Aorta (tissue), 5 donors: ENCODE measurements at places on chromosomes 4 and X. TPM values are rescaled to one million over a fixed set of nuclear protein-coding genes. Genes with fewer than 3 reads are reported as not detected.
A peak's percentile ranks its signal among the peaks of the same experiment; 100 is the strongest.

ABCG2 gene
- total RNA-seq = 3.7 TPM

DNA sequence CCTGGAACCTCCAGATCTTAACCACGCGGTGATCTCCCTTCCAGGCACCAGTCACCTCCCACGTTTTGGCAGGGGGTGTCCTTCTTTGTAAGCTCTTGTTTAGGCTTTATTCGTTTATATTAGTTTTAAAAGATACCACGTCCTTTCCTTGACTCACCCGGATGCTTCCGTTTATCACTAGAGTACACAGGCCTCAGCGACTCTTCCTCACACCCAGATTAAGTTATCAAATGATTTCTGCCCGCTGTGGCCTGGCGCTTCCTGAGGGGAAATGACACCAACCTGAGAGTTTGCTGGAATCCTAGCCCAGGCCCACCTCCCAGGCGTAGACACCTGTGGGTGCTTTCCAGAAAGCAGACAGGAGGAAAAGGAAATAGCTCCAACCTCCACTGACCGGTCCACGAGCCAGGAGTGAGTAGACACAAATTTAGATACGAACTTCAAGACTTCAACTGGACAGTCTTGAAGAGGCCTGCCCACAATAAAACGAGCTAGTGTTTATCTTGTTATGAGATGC is 756 bp upstream of the ADAMTS3 start:
- DNase-seq = no peak

CFAP299 gene
- not detected for total RNA-seq

DNA sequence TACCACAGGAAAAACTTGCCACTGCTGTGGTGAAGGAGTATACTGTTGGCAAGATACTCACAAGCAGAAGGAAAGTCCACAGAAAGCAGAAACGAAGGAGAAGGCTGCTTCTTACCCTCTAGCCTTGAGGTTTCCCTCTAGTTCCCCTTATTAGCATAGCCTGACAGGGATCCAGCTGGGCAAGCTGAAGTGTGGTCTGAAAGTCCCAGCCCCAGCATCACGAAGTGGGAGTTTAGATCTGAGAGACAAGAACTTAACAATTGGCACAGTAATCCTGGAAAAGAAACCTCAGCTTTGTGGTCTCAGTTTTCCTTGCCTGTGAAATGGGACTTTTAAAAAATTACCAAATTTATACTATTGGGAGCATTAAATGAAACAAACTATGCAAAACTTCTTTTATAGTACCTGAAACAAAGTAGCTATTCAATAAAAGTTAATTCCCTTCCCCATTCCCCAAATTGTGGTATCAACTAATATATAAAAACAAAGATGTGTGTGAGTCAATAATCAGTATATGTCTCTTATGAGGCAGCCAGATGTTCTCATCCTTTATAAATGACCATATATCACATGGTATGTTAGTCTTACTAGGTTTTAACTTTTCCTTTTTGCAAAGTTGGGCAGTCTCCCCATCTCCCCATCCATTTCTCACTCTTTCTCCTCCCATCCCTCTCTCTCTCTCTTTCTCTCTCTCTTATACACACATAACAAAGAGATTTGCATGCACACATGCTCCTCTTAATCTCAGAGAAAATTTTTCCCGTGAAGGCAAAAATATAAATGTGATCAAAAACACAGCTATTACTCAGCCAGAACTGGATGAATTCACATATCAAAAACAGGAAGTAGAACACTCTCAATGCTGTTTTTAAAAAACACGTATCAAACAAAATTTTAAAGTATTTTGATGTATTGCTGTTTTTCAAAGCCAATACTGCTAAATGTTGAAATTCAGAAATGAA is 57.8 kb downstream of the SCFD2 start:
- no peak for DNase-seq

DNA sequence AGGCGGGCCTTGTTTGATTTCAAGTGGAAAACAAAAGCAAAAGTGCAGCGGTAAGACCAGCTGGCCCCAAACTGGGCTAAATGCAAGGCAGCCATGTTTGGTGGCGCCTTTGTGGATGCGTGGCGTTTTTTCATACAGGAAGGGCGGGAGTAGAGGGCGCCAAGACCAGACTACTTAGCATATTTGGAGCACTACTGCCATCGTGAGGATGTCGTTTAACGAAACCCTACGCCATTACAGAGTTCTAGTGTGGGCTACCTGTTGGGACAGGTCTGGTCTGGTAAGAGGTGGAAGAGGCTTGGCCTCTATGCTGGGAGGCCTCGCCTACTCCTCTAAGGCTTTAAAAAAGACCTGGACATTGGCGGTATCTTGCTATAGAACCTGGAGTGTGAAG is 230.7 kb upstream of the STK26 start:
- peak; percentile 92 for DNase-seq

GRCh38 chr4:94877973-94878372 is 120.2 kb downstream of the BMPR1B start:
- no peak for DNase-seq

DNA sequence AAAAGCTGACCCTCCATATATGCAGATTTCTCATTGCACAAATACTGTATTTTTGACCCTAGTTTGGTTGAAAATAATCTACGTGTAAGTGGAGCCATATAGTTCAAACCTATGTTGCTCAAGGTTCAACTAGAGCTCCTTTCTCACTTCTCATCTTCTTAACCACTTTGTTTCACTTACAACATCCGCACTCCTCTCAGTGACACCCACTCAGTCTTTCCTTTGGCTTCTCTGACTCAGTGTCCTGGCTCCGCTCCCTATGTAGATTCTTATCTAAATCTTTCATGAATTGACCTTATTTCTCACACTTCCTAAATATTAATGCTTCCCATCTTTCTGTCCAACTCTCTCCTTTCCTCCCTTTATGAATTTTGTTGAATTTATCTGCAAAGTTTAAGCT is 32.9 kb upstream of the DKK2 start:
- no peak for DNase-seq

DNA sequence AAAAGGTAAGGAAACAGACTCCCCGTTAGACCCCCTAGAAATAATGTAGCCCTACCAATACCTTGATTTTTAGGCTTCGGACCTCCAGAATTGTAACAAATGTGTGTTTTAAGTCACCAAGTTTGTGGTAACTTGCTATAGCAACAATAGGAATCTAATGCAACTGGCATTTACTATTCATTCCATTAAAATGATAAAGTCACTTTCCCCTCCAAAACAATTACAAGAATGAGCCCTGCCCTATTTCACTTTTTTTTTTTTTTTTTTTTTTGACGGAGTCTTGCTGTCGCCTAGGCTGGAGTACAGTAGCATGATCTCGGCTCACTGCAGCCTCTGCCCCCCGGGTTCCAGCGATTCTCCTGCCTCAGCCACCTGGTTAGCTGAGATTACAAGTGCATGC is 3.5 kb upstream of the DDX60L start:
- DNase-seq = no peak

BANK1 gene
- 1.8 TPM for total RNA-seq

DNA sequence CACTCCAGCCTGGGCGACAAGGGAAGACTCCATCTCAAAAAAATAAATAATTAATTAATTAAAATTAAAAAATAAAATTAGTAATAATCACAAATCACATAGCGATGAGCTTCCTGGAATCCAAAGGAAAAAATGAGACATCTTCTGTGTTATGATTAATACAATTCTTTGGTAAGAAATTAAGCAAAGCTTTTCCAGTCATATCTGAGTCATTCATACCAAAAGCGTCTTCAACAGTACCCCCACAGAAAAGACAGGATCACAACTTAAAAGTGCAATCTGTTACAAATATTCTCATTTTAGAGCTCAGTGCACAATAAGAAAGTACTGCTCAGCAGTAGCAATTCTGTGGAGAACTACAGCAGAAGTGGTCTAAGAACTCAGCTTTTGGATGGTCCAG is 168.5 kb upstream of the MXRA5 start:
- no peak for DNase-seq

PNMA5 gene
- total RNA-seq = not detected

COX7B2 gene
- not detected for total RNA-seq

PI4K2B gene
- 13.2 TPM for total RNA-seq

TMEM129 gene
- 26.6 TPM for total RNA-seq

DNA sequence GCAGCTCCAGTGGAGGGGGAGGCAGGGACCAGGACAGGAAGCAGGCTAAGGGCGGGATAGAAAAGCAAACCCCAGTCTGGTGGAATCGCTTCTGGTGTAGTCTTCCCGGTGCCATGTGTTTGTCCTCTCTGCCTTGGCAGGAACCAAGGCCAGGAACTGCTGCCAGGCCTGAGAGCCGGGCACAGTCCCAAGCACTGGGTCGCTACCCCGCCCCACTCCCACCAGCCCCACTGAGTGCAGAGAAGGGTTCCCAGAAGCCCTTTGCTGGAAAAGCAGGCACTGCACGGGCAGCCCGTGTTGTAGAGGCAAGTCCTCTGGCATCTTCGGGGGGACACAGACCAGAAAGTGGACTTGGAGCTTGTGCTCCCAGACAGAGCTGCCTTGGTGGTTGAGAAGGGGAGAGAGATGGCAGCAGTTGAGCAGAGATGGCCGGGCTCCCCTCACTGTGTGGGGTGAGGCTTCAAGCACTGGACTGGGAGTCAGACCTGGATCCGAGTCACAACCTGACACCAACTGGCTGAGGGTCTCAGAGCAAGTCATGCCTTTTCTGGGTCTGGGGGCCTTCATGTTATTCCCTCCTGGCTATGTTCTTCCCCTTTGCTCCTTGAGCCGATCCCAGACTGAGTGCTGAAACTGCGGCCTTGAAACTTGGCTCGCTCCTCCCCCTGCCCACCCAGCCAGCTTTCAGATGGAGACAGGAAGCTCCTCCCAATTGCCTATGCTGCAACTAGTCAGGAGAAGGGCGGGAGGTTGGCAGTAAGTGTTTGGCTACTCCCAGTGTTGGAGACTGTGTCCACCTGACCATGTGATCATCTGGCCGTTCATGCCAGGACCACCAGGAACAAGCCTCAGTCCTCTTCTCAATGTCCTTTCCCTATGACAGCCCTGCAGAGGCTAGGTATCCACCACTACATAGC is 59.7 kb upstream of the MTM1 start:
- peak; percentile 82 for DNase-seq

- DNase-seq = no peak
These were observed 36.9 kb downstream of the FHDC1 start for GRCh38 chr4:152972821-152973628.

DNA sequence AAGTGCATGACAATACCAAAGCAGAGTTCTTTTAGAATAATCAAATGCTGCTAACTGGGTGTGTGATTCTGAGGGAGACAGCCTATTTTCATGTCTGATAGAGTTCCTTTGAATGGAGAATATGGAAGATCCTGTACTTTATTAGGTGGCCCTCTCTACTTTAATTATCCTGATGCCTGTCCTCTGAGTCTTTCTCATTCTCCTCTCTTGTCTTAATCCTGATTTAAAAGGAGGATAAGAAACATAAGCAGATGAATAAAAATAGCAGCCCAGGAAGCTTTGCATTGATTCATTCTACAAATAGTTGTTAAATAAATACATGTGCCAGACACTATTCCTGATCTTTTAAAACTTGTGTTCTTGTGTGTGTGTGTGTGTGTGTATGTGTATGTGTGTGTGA is 387.3 kb downstream of the SPRY1 start:
- no peak for DNase-seq

- DNase-seq = no peak
These were observed 40.8 kb upstream of the CLDN24 start for GRCh38 chr4:183362916-183363542.

- no peak for DNase-seq
These were observed 17.9 kb upstream of the YIPF6 start for GRCh38 chrX:68480969-68481368.

NMU gene
- total RNA-seq = not detected

GRCh38 chr4:2792711-2793585 is at the start of gene SH3BP2:
Gene SH3BP2 (plus strand): TSS chr4:2793085. CDS start chr4:2820618, 27,533 bp downstream.
- DNase-seq = peak; percentile 95

DNA sequence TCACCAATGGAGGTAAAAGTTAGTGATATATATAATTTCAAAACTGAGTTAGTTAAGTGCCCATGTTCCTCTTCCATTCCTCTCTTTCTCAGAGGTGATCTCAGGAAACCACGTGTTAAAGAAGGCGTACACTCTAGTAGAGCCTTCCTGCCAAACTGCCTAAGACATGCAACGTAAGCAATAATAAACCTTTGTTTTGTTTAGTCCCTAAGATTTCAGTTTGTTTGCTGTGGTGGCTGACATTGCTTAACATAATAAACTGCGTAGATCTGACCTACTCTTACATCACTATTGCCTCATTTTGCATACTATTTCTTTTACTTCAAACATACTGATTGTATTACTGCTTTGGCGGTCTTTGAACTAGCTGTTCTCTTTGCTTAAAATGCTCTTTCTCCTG is 99.2 kb downstream of the JADE1 start:
- no peak for DNase-seq

TRPC5OS gene
- total RNA-seq = not detected

DNA sequence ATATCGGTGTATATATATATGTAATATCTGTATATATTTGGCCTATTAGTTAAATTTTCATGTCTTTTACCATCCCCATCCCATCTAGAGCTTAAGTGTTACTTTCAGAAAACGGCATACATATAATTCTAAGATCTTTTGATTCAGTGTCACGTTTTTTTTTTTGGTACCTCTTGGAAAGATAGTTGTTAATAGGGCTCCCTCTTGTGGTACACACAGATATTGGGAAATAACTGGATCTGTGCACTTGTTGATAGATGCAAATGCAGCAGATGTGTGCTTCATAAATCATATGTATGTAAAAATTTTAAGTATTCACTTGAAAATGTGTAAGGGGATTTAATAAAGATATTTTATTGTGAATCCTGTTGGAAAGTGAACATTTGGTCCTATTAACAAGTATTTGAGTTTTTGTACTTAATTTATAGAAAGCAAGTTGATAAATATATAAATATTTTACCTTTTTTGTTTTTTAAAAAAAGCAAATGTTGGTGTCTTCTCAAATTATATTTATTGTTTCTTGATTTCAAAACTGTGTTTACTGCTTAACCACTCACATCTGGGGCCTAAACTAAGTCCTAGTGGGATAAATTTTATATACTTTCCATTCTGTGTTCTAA is 74.7 kb downstream of the PAQR3 start:
- DNase-seq = no peak

ANOS1 gene
- 12.1 TPM for total RNA-seq

DNA sequence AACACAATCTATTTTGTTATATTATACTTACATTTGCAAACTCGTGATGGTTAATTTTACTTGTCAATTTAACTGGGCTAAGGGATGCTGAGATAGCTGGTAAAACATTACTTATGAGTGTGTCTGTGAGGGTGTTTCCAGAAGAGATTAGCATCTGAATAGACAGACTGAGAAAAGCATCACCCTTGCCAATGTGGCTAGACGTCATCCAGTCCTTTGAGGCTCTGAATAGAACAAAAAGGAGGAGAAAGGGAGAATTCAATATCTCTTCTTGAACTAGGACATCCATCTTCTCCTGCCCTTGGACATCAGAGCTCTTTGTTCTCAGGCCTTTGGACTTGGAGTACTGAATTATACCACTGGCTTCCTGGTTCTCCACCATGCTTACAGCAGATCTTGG is 154.6 kb downstream of the EPHA5 start:
- DNase-seq = no peak

PAGE4 gene
- total RNA-seq = not detected
